ENCODE measurements at places on chromosomes 1 and 21.
A peak's percentile ranks its signal among the peaks of the same experiment; 100 is the strongest.

GRCh38 chr1:24341260-24341659 is 22.1 kb downstream of the GRHL3 start:
- DNase-seq: no peak

DNA sequence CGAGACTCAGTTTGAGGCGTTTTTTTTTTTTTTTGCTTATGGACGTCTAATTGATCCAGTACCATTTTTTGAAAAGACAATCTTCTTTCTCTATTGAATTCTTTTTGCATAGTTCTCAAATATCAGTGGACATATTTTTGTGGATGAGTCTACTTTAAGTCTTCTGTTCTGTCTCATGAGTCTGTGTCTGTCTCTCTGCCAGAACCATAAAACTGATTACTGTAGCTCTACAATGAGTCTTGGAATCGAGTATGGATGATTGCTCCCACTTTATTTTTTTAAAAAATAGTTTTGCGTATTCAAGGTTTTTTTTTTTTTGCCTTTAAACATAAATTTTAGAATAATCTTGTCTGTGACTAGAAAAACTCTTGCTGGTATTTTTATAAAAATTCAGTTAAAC is 323.5 kb downstream of the ZNF326 start:
- no peak for DNase-seq

DNA sequence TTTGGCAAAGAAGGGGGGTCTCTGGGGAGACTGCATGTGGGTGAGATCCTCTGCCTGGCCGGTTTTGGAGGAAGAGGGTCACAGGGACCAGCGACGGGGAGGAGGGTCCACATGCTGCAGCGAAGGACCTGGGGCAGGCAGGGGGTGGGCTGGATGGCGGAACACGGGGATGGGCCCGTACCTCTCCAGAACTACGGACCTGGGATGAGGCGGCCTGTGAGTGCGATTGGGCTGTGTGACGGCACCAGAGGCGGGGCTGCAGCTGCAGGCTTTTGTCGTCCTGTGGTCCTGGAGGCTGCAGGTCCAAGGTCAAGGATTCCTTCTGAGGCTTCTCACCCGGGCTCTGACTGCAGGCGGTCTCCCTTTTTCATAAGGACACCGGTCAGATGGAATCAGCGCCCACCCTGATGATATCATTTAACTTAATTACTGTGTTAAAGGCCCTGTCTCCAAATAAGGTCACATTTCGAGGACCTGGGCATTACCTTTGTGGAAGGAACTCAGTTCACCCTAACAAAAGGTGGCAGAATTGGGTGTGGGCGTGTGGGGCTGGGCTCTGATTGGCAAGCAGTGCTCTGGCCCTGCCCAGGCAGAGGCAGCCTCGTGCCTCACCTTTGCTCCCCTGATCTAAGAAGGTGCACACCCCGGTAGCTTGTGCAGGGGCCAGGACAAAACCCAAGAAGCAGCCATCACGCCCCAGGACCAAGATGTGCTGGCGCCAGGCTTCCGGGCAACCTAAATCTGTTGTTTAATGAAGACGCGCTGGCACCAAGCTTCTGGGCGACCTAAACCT is 60.0 kb upstream of the TRAPPC10 start:
- no peak for DNase-seq

DNA sequence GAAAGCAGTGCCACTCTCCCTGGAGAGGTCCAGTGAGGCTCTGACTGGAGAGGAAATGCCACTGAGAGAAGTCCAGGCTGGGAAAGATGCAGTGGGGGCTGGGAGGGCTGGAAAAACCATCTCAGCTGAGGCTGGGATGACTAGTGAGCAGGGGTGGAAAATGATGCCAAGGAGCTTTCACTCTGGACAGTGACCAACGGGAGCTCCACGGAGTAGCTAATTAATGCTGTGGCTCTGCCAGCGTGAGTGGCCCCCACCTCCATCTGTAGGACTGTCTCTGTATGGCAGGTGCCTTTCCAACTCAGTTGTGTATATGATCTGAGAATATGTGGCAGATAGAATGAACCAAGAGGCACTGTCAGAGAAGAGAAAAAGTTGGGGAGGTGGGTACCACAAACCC is 86.7 kb downstream of the DDX20 start:
- no peak for DNase-seq

DNA sequence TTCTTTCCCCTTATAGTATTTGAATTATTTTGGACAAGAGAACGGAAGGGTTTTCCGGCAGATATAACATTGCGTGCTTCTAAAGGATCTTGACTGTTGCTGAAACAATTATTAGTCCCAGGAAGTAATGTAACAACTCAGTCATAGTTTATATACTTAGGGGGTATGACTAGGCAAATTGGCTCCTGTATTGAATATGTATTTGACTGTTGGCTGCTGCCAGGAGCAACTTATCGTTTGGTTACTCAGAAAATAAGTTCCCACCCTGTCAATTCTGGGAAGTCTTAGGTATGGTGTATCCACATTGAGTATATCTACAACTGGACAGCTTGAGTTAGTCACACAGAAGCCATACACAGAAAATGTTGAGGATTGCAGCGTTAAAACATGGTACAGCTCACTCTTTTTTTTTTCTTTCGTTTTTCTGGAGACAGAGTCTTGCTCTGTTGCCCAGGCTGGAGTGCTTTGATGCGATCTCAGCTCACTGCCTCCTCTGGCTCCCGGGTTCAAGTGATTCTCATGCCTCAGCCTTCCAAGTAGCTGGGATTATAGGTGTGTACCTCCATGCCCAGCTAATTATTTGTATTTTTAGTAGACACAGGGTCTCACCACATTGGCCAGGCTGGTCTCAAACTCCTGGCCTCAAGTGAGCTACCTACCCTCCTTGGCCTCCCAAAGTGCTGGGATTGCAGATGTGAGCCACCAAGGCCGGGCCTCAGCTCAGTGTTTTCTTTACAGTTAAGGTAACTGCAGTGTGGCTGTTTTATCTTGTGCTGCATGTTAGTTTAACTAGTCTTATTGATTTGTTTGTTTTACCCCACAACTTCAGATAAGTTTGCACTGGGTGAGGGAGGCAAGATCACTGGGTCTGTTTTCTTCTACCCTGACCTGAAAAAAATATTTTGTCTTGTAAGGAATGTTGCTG is 10.2 kb downstream of the SMAP2 start:
- no peak for DNase-seq

- DNase-seq: peak; percentile 36
These were observed 15.5 kb upstream of the CITED4 start for GRCh38 chr1:40877698-40878097.

- DNase-seq: no peak
These were observed 84.1 kb upstream of the C21orf91 start for GRCh38 chr21:17903029-17903806.

DNA sequence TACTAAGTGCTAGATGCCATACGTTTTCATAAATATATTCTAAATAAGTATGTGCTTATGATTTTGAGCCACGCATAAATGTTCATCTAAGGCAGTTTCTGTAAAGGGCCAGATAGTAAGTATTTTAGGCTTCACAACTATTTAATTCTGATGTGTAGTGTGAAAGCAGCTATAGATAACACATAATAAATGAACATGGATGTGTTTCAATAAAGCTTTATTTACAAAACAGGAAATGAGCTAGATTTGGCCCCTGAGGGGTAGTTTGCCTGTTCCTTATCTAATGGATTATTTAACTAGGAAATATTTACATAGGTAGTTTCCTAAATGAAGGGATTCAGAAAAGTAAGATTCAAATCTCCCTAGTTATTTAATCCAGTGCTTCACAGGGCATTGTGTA is 557.6 kb upstream of the PKN2 start:
- no peak for DNase-seq

DNA sequence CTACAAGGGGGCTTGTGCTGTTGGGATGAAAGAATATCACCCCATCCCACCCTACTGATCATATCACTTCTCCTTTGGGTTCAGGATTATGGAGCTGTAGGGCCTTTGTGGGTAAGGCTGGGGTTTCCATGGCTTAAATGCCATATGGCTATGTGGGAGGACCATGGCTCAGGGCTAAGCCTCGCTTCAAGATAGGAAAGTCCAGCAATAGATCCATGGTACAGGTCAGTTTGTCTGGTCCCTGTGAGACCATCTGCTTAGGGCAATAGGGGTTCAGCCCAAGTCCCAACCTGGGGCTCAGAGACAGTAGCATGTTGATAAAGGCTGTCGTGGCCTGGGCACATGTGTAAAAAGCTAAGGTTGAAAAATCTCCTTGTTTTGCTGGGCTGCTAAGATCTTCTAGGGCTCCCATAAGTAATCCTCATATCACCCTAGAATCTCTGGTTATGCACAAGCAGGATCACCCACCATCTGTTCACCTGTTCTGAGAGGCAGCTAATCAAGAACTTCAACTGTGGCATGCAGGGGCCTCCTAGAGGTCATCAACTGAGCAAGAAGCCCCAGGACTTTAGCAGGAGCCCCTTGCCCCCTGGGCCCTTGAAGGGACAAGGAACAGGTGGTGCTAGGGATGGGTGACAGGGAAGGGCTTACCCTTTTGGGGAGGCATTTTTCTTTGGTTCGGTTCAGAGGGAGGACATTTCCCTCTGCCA is 66.5 kb downstream of the UBE2T start:
- DNase-seq: no peak

- no peak for DNase-seq
These were observed 207.5 kb upstream of the JUN start for GRCh38 chr1:58991305-58991704.

DNA sequence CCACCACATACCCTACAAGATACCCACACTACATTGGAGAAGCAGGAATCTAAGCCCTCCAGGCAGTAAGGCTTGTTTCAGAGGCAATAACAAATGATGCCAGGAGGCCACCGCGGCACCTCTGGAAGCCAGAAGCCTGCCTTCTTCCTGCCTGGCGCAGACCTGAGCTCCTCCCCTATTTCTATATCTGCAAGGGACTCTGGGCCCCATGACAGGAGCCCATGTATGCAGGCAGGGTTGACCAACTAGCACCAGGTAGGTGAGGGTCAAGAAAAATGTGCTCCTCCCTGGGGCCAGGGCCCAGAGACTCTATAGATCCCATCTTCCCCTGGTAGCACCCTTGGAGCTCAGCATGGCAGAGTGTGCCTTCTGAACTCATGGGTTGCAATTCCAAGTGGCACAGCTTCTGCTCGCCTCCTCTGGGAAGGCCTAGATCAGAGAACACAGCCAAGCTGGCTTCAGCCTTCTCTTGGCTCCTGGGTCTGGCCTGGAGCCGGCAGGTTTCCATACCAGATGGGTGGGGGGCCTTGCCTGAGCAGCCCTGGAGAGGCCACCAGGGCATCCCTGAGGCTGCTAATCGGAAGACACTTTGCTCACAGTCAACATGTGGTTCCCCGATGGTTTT is 85.1 kb downstream of the STUM start:
- peak; percentile 10 for DNase-seq

DNA sequence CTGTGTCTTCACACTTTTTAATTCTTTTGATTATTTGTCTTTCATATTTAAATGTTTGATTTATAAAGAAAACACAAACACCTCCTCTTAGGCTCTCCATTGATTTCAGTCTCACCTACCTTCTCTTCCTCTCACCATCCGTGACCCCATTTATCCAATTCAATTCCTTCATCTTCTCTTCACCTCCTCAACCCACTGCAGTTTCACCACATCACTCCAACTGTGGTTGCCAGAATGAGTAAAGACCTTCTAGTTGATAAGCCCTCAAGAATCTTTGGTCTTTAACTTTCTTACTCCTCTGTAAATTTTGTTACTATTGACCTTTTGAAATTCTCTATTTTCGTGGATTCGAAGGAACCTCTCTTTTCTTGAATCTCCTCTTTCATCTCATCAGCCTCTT is 260.7 kb downstream of the CHRM3 start:
- DNase-seq: no peak

- no peak for DNase-seq
These were observed 22.6 kb upstream of the PRELP start for GRCh38 chr1:203453016-203453415.

GRCh38 chr1:145963265-145964019 is 933 bp downstream of the ANKRD34A start:
- DNase-seq: no peak

DNA sequence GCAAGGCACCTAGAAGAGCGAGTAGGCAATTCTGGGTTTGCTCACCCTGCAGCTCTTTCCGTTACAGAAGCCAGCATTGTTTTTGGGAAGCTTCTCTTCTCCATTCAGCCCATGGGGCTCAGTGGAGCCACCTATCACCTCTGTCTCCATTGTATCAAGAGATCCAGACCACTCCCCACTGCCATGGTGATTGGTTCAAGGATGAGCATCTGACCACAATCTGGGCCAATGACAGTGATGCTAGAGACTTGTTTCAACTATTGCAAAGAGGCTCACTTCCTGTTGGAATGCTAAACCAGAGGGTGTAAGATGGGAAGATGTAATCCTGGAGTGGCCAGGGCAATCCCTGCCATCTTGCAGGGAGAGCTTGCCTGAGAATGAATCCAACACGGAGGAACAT is 6.6 kb downstream of the SPATA21 start:
- DNase-seq: no peak

GRCh38 chr1:207884266-207885029 is 26.5 kb downstream of the CD34 start:
- no peak for DNase-seq

DNA sequence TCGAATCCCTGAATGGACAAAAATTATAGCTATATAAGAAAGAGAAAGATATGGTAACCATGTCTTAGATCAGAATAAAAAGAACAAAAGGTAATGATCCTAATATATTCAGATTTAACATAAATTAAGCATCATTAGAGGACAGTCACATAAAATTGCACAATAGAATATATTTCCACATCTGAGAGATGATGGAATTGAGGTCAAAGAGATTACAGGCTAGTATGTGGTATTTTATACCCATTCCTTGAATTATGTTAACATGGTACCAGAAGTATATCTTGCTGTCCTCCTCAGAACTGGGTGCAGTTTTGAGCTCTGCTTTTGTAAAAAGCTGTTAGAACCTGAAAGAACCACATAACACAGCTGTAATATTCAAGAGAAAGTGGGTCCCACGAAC is 245.6 kb upstream of the HOOK1 start:
- no peak for DNase-seq

DNA sequence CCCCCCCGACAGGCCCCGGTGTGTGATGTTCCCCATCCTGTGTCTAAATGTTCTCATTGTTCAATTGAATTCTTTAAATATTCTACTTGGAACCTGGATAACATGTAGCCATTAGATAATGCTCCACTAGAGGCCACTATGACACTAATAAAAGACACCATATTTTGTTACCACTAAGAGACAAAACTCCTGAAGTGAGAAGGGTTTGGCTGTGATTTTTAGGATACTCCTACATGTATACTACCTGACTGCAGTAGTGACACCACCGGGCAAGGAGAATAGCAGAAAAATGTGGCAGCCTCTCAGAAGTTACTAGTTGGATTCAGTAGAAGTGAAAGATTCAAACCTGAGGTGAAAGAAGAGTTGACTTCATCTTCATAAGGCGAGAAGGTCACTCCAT is 36.0 kb downstream of the F5 start:
- DNase-seq: no peak

- no peak for DNase-seq
These were observed 2.1 kb downstream of the CAPZB start for GRCh38 chr1:19483261-19483660.
